CD4-positive, CD25-positive, alpha-beta regulatory T cell (primary cell): ENCODE measurements at places on chromosomes 2 and 18. TPM values are rescaled to one million over a fixed set of nuclear protein-coding genes. Genes with fewer than 3 reads are reported as not detected.

NEU2 gene
- not detected for total RNA-seq

CDH7 gene
- total RNA-seq, result not detected

GRCh38 chr2:241680827-241681599, 5.6 kb downstream of the DTYMK start:
- DNase-seq, result no peak
- no peaks in the 10 kb centered on the region for H3K27me3 ChIP-seq
- H3K4me1 ChIP-seq, result peaks cover 8% of the 10 kb centered on the region
- peaks cover 40% of the 10 kb centered on the region for H3K36me3 ChIP-seq

GRCh38 chr18:37554399-37554787, 11.2 kb downstream of the CELF4 start:
- H3K27me3 ChIP-seq, result no peaks in the 10 kb centered on the region
- no peak for DNase-seq
- no peak overlapping the region for H3K27ac ChIP-seq
- no peaks in the 10 kb centered on the region for H3K36me3 ChIP-seq
- H3K4me1 ChIP-seq, result no peaks in the 10 kb centered on the region
- H3K4me3 ChIP-seq, result no peak overlapping the region

GRCh38 chr2:105518897-105519296, 120.0 kb upstream of the FHL2 start:
- H3K27ac ChIP-seq, result no peak overlapping the region
- H3K4me1 ChIP-seq, result no peaks in the 10 kb centered on the region
- no peak overlapping the region for H3K4me3 ChIP-seq
- H3K36me3 ChIP-seq, result no peaks in the 10 kb centered on the region
- DNase-seq, result no peak

EVX2 gene
- not detected for total RNA-seq

- H3K27me3 ChIP-seq, result no peaks in the 10 kb centered on the region
- no peak overlapping the region for H3K4me3 ChIP-seq
- H3K36me3 ChIP-seq, result no peaks in the 10 kb centered on the region
Measured at GRCh38 chr2:12303181-12304030, 413.3 kb upstream of the TRIB2 start.

ST6GAL2 gene
- 0.74 TPM for total RNA-seq

- no peak for DNase-seq
- no peak overlapping the region for H3K27ac ChIP-seq
- no peaks in the 10 kb centered on the region for H3K36me3 ChIP-seq
- H3K4me1 ChIP-seq, result no peaks in the 10 kb centered on the region
Measured at GRCh38 chr2:15115776-15116175, 445.4 kb downstream of the NBAS start.

SCN2A gene
- not detected for total RNA-seq

- DNase-seq, result no peak
- H3K36me3 ChIP-seq, result peaks cover 5% of the 10 kb centered on the region
- peaks cover 26% of the 10 kb centered on the region for H3K4me1 ChIP-seq
- no peak overlapping the region for H3K4me3 ChIP-seq
- H3K27me3 ChIP-seq, result no peaks in the 10 kb centered on the region
- no peak overlapping the region for H3K27ac ChIP-seq
Measured at GRCh38 chr2:239225871-239226561, 174.8 kb downstream of the HDAC4 start.

GRCh38 chr2:35973132-35973736, 382.3 kb upstream of the CRIM1 start:
- no peaks in the 10 kb centered on the region for H3K36me3 ChIP-seq
- no peak overlapping the region for H3K4me3 ChIP-seq
- no peak overlapping the region for H3K27ac ChIP-seq
- DNase-seq, result no peak

GRCh38 chr2:15700131-15700530, 108.5 kb downstream of the DDX1 start:
- H3K27me3 ChIP-seq, result no peaks in the 10 kb centered on the region
- no peak overlapping the region for H3K4me3 ChIP-seq
- H3K27ac ChIP-seq, result no peak overlapping the region
- H3K4me1 ChIP-seq, result no peaks in the 10 kb centered on the region
- H3K36me3 ChIP-seq, result no peaks in the 10 kb centered on the region
- DNase-seq, result no peak

- H3K27ac ChIP-seq, result peak overlapping the region; percentile 99
- H3K4me3 ChIP-seq, result no peak overlapping the region
- no peaks in the 10 kb centered on the region for H3K36me3 ChIP-seq
- H3K27me3 ChIP-seq, result no peaks in the 10 kb centered on the region
Measured at GRCh38 chr2:173963817-173964564, 1.2 kb downstream of the SP3 start.

DNA sequence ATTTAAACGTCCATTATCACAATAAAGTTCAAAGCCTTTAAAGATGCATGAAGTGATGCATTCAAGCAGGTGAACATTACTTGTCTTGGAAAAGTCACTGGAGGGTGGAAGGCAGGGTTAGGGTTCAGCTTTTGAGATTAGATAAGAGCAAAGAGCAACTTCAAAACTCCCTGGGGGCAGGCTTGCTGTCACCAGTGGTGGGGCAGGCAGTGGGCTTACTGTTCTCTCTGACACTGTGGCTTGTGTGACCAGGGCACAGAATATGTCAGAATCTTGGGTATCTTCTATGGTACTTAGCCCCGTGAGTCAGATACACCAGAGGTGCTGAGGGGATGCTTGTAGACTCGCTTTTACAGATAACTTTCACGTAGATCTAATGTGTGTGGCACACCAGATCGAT, 52.8 kb downstream of the WIPF1 start:
- no peaks in the 10 kb centered on the region for H3K4me1 ChIP-seq
- peaks cover under 1% of the 10 kb centered on the region for H3K27me3 ChIP-seq
- DNase-seq, result no peak
- H3K36me3 ChIP-seq, result no peaks in the 10 kb centered on the region
- H3K27ac ChIP-seq, result no peak overlapping the region
- H3K4me3 ChIP-seq, result no peak overlapping the region

DCC gene
- not detected for total RNA-seq

GRCh38 chr18:40926679-40927078, 1028.4 kb upstream of the PIK3C3 start:
- no peak overlapping the region for H3K4me3 ChIP-seq
- no peak overlapping the region for H3K27ac ChIP-seq
- H3K36me3 ChIP-seq, result no peaks in the 10 kb centered on the region
- no peaks in the 10 kb centered on the region for H3K27me3 ChIP-seq

- H3K27ac ChIP-seq, result no peak overlapping the region
- no peak for DNase-seq
- no peaks in the 10 kb centered on the region for H3K36me3 ChIP-seq
- H3K4me3 ChIP-seq, result no peak overlapping the region
- no peaks in the 10 kb centered on the region for H3K4me1 ChIP-seq
Measured at GRCh38 chr2:48841126-48841525, 85.6 kb upstream of the LHCGR start.

DNA sequence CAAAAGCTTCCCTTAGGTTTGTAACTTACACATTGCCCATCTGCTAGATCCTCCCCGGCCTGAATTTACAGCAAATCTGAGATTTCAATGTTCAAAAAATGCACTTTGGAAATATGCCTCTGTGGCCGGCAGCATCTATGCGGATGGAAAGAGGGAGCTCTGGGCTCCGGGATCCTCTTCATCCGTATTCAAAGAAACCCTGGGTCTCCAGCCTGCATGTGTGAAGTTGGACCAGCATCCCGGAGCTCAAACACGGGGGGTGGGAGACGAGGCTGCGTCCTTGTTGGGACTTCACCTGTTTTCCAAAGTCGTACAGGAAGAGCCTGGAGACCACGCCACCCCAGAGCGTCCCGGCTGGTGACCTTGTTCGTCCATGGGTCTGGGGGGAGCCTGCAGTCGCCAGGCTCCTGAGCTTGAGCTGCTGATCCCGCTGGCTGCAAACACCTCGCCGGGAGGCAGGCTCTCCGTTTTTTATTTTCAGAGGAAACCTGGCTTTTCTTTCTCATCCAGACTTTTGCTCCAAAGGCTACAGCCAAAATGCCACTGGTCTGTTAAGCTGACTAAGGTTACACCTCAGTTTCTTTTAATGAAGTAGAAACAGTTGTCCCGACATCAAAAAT, 77.4 kb downstream of the PTGR3 start:
- no peaks in the 10 kb centered on the region for H3K27me3 ChIP-seq
- DNase-seq, result no peak
- H3K36me3 ChIP-seq, result no peaks in the 10 kb centered on the region

DNA sequence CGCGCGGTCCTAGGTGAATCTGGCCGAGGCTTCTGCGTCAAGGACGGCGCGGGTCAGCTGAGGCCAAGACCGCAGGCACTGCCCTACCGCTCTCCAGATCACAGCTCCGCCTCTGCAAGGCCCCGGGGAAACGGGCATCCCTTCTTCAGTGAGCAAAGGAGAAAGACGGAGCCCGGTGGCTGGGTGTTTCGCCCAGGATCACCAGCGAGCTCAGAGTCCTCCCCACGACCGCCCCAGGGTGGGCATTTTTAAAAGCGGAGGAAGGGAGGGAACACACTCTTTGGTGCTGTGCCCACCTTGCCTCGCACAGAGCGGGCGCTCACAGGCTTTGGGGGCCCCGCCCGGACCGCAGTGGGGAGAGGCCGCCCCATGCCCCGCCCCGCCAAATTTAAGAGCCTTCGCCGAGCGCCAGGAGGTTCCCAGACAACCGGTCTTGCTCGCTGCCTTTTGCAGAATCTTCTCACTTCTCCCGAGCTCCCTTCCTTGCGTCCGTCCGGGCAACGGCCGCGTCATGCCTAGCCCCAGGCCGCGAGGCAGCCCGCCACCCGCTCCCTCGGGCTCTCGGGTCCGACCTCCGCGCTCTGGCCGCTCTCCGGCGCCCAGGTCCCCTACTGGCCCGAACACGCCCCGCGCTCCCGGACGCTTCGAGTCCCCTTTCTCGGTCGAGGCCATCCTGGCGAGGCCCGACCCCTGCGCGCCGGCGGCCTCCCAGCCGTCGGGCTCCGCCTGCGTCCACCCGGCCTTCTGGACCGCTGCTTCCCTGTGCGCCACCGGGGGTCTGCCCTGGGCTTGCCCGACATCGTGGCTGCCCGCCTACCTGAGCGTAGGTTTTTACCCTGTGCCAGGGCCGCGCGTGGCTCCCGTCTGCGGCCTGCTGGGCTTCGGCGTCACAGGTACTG, at the start of gene NOTO:
Gene NOTO (plus strand): TSS at position 419 of the 899 bp plus-strand sequence. CDS start 93 bp downstream, at position 512.
- peaks cover 13% of the 10 kb centered on the region for H3K4me1 ChIP-seq
- H3K36me3 ChIP-seq, result no peaks in the 10 kb centered on the region
- H3K4me3 ChIP-seq, result no peak within 1 kb of the TSS
- DNase-seq, result no peak
- H3K27me3 ChIP-seq, result peaks cover 28% of the 10 kb centered on the region
- no peak within 1 kb of the TSS for H3K27ac ChIP-seq

LYG1 gene
- 2.0 TPM for total RNA-seq

DNA sequence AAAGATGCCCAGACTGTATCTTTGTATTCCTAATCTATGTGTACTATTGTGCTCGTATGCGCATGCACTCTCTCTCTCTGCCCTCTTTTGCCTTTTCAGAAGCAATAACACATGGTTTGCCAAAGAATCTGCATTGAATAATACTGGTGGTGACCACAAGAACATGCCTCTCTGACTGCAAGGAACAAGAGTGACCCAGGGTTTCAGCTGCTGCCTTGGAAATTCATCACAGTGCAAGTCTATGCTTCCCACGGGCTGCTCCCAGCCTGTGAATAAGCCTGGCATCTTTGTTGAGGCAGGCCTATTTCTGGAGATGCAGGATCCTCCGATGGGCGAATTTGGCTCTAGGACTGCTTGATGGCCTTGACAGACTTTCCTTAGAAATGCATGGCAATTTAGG, 689.4 kb upstream of the FANCL start:
- H3K4me1 ChIP-seq, result no peaks in the 10 kb centered on the region
- H3K4me3 ChIP-seq, result no peak overlapping the region
- no peak overlapping the region for H3K27ac ChIP-seq
- H3K27me3 ChIP-seq, result no peaks in the 10 kb centered on the region

- no peaks in the 10 kb centered on the region for H3K27me3 ChIP-seq
- peak; percentile 43 for DNase-seq
- peak overlapping the region; percentile 96 for H3K27ac ChIP-seq
- H3K4me1 ChIP-seq, result peaks cover 72% of the 10 kb centered on the region
- no peaks in the 10 kb centered on the region for H3K36me3 ChIP-seq
- H3K4me3 ChIP-seq, result peak overlapping the region; percentile 92
Measured at GRCh38 chr2:218290316-218291261, 1.7 kb downstream of the TMBIM1 start.

GAD1 gene
- not detected for total RNA-seq

DNA sequence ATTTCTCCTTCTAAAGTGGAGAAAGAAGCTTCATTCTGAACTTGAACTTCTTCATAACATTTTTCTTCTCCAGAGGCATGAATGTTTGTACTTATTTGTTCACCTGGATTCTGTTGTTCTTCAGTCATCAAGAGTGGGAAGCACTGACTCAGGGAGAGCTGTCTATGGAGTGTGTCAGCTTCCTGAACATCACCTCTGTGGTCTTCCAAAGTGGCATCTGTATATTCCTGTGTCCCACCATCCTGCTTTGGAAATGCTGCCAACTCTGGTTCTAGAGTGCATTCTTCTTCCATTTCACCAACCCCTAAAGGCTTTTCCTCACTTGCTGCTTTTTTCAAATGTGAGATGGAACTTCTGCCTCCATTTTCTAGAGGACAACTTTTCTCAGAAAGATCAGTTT, 59.5 kb downstream of the TTN start:
- no peak overlapping the region for H3K4me3 ChIP-seq
- H3K4me1 ChIP-seq, result no peaks in the 10 kb centered on the region
- H3K27me3 ChIP-seq, result no peaks in the 10 kb centered on the region
- H3K36me3 ChIP-seq, result peaks cover 25% of the 10 kb centered on the region
- DNase-seq, result no peak

DNA sequence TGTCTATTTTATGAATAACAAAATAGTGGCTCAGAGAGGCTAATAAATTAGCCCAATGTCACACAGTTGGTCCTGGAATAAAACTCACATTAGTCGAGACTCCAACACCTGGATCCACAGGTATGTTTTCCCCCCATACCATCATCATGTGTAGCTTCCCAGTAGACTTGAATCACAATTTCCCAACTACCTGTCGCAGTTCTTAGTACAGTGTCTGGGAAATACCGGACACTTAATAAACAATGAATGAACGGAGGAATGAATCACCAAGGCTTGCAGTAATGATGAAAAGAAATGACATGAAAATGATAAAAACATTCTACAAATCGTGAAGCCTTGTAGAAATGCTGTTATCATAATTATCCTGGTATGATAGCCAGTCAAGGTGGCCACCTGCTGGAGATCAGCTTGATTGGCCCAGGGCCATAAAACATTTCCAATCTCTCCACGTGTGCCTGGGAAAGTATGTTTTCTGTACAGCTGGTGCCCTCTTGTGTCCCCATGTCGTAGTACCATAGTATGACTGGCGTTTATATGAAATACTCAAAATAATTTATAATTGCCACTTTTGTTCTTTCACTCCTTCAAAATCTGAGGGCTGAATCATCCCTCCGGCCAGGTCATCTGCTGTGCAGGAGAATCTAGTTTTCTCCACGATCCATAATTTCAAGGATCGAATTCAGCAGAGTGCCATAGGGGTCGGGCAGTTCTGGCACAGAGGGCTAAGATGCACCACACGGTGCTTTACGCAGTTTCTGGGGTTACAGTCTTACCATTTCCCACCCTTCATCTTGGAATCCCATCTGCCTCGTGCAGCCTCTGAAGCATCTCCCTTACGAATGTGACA, 95.4 kb downstream of the LAMA1 start:
- no peak overlapping the region for H3K27ac ChIP-seq
- H3K27me3 ChIP-seq, result no peaks in the 10 kb centered on the region
- no peaks in the 10 kb centered on the region for H3K4me1 ChIP-seq
- H3K4me3 ChIP-seq, result no peak overlapping the region
- no peak for DNase-seq

TUBA4B gene
- not detected for total RNA-seq

PRKRA gene
- total RNA-seq, result 103 TPM
